RCC 7860 (cell line): ENCODE measurements at places on chromosomes 2 and 18.

DNA sequence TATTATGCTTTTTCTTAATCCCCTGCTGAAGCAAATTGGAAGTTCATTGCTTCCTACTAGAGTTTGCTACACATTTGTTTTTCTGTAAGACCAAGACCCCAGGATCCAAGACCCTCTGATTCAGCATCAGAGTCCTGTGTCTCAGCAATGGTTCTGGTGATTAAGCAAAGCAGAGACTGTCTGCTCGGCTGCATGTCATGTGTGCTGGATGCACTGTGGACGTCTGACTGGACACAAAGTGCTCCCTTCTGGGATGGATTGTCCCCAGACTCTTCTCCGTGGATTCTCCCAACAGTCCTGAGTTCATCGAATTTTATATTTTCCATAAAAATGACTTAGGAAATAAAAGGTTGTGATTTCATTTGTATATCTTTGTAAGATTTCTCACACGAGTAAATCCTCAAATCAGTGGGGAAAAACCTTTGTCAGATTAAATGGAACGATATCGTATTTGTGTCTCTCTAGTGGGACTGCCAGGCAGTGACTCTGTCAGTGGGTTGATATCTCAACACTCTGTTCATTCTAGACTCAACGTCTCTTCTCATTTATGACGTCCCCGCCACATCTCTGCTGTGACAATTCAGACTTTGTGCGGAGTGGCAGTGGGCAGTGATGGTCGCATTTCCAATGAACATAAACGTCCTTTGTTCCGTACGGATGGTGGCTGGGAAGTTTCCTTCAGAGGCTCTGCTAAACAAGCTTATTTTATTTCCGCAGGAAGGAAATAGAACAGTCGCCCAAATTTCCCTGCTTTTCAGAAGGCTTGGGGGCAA is 58.6 kb downstream of the NCAPH start:
- DNase-seq = no peak

DNA sequence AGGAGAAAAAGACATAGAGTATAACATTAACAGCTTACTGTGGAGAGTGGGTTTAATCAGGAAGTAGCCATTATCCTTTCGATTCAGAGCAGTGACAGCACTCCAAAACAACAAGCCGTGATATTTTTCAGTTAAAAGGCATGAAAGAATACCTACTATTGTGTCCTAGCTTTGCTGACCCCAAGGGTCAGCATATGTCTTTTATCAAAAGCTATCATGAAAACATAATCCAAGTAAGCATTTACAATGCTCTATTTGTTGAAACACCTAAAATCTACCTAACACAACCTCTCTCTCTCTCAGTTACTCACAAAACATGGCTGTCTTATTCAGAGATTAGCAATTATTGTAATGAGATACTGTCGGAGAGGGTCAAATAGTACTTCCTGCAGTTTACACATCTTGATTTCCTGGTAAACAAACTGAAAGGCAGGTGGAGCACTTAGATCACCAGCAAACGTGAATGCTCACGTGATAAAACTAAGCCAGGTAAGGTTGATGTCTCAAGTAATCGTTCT is 100.0 kb downstream of the BAZ2B start:
- DNase-seq = no peak

GRCh38 chr2:119430023-119430498 is 1.6 kb upstream of the TMEM37 start:
- no peak for DNase-seq

DNA sequence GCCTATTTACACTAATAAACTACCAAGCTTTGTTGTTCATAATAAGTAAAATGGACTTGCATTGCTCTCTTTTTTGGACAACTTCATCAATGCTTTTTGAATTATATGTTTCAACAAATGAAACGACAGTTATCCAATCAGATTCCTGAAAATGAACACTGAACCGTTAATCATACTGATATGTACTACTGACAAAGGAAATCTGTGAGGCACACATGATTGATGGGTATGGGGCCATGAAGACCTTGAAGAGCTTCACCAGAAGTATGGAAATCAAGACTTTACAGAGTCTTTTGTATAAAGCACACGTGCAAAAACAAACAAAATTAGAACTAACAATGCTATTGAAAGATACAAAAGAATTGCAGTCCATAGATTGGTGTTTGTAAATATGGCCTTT is 51.2 kb downstream of the HNMT start:
- no peak for DNase-seq

GRCh38 chr2:45950606-45951005 is 299.1 kb downstream of the PRKCE start:
- no peak for DNase-seq

DNA sequence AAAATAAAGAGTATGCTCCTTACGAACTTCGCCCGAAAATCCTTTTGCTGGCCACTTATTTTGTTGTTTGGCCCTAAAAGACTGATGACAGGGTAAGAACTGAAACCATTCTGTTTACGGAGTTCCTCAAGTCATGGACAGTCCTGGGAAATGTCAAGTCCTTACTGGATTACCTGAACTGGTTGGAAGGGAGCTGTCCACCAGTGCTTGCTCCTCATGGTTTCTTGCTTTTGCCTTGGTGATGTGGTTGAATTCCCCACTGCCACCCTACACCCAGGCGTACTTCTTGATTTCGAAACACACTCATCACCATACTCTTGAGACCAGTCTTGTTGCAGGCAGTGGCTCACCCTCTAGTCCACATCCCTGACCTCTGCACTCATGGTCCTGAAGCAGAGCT is 49.1 kb upstream of the CHMP1B start:
- no peak for DNase-seq

GRCh38 chr2:241555711-241556110 is 2.8 kb upstream of the BOK start:
- DNase-seq = no peak

GRCh38 chr2:43026426-43027096 is 199.8 kb downstream of the ZFP36L2 start:
- no peak for DNase-seq

- no peak for DNase-seq
These were observed 3.7 kb upstream of the ZEB2 start for GRCh38 chr2:144523596-144524117.

DNA sequence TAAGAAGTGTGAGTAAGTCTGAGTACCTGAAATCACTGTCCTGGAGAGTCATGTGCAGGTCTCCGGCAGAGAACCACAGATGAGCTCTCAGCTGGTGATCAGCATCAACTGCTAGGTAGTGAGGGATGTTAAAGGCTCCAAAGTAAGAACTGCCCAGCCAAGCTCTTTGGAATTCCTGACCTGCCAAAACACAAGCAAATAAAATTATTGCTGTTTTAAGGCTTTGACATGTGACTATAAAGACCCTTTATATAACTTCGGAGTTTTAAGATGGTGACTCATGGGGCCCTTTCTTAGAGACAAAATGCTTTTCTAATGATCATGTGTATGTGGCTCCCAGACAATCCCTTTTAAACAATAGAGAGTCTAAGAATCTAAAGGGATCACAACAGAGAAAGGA is 855.7 kb downstream of the TRIB2 start:
- DNase-seq = no peak

DNA sequence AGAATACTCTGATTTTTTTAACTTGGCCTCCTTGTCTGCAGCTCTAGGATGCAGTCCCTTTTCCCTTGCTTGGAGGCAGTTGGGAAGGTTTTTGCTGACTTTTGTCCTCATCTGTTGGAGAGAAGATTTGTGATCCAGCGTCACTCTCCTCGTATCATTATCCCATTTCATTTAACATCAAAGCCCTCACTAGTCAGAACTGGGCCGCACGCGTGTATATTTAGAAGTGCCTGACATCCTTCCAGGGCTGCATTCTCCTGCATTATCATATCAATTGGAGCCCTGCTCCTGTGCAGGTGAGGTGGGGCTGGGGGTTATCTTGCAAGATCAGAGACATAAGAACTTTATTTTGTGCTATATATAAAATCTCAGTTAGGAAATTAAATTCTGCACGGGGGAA is 435.1 kb upstream of the HS6ST1 start:
- no peak for DNase-seq

DNA sequence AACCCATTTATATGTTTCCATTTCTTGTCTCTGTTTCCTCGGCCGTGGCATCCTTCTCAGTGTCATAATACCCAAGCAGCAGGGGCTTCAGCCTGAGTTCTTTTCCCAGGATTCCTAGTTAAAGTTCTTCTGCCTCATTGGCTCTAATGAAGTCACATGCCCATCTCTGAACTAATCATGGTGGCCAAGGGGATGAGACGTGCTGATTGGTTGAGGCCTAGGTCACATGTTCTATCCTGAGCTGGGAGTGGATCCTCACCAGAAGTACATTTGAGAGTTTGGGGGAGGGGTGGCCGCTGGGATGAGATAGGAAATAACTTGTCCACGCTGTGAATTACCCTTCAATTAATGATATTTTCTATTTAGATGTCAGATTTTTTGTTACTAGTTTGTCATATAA is 3.8 kb upstream of the UGT1A5 start:
- DNase-seq = no peak

DNA sequence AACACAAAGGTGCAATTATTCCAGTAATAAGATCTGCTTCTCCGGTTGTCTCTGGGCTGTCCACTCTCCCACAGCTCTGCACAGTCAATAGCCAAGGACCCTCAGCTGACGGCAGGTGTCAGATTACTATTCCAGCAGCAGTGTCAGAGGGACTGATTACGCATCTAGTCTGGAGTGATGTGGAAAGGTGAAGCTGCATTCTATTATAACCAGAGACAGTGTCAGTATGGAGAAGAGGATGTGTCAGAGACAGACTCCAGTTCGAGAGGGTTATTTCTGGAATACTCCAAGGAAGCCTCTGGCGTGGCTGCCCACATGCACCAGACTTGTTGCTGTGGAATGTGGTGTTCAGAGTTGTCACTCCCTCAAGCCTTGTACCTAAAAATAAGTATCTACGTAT is 163.6 kb upstream of the TMEM200C start:
- no peak for DNase-seq

DNA sequence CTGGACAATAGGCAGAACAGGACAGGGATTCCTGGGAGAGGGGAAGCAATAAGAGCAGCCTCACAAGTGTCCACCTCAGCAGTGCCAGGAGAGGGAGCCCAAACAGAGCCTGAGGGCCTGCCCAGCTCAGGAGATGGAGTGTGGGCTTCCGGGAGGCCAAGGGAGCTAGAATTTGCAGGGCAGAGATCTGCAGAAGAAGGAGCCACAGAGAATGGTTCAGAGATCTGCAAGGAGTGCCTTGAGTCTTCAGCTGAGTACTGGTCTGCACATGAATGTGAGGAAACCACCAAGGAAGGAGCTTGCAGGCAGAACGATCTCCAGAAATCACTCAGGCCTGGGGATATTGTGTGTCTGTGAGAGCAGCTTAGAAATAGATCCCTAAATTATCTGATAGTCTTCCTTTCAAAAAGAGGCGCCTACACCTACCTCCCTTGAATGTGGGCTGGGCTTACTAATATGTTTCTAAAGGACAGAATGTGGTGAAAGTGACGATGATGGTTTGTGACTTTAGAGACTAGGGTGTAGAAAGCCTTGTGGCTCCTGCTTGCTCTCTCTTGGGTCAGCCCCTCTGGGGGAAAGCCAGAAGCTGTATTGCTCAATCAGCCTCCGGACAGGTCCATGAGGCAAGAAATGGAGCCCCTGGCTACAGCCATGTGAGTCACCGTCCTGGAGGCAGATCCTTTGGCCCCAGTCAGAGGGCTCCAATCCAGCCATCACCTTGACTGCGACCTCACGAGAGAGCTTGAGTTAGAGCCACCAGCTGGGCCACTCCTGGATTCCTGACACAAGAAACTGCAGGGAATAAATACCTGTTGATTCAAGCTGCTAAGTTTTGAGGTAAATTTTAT is 7.6 kb upstream of the LPIN1 start:
- peak; percentile 69 for DNase-seq

DNA sequence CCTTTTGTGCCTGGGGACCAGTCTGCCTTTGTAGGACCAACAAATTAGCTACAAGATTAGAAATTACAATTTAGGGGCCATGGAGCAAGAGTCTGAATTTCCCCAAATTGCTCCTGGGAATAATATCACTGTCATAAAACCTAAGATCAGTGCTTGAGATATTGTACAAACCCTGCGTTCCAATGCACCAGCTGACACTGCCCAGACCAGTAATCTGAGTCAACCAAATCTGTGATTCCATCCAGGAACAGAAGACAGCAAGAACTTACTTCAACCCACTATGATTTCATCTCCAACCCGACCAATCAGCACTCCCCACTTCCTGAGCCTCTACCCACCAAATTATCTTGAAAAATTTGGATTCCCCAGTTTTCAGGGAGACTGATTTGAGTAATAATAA is 1305.0 kb upstream of the NRXN1 start:
- DNase-seq = no peak

DNA sequence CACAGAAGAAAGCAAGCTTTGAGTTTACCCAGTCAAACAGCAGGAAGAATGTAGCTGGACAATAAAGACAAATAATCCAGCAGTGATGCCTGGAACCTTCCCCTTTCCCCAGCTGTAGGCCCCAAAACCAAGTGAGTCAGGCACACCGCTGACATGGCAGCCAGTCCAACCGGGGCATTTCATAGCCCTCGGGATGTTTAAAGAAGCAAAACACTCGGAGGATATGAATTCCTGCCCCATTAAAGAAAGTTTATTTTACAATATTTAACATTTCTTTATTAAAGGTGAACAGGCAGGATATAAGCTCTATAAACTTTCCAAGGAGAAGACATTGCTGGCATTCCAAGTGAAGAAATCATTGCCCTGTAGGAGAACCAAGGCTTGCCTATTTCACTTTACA is 507.6 kb upstream of the TNP1 start:
- DNase-seq = peak; percentile 62

DNA sequence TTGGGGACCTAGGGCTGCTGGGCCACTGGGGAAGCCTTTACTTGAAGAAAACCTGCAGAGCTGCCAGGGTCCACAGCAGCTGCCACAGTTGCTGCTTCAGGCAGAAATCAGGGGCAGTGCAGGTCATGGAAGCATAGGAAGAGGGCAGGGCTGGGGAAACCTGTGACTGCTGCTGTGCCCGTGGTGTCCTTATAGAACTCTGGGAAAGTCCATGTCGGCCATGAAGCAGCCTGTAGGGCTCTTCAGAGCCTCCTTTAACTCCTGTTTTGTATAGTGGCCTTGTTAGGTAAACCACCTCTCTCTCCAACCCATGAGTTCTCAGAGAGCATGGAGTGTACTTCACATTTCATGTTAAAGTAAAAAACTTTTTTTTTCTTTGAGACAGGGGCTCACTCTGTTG is 62.1 kb downstream of the SMAD4 start:
- no peak for DNase-seq

DNA sequence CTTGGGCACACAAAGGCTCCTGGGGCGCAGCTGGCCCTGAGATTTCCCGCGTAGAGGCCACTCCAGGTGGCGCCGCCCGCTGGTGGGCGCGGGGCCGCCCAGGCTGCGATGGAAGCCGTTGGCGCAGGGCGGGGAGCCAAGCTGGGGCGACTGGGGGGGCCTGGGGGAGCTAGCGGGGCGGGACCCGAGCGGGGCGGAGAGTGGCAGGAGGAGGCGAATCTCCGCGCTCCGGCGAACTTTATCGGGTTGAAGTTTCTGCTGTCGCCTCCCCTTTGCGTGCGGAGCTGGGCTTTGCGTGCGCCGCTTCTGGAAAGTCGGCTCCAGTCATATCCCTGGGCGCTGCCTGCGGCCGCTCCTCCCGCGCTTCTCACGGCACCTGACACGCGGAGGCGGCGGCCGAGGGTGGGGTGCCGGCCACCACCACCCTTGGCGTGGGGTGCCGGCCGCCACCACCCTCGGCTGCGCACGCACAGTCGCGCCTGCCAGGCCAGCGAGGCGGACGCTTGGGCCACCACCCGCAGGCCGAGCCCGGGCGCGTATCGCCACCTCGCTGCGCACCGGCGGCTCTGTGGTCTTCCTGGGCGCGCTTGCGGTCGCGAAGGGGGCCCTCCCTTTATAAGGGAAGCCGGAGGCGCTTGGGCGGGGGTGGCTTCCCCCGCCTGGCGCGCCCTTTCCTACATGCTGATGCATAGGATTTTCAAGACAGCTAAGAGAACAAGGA is 919 bp upstream of the CYP1B1 start:
- DNase-seq = peak; percentile 85

- no peak for DNase-seq
These were observed 59.0 kb downstream of the E2F6 start for GRCh38 chr2:11406958-11407381.
